CD8-positive, alpha-beta memory T cell (primary cell): ENCODE measurements at places on chromosomes 12 and 14. TPM values are rescaled to one million over a fixed set of nuclear protein-coding genes. Genes with fewer than 3 reads are reported as not detected.

GRCh38 chr12:4809449-4810218 is 89.4 kb downstream of the GALNT8 start:
- DNase-seq, result no peak

GRCh38 chr12:107355612-107356011 is 262.3 kb upstream of the CRY1 start:
- no peak for DNase-seq

- DNase-seq, result no peak
Measured at GRCh38 chr14:103569408-103569807, 6.6 kb downstream of the COA8 start.

GRCh38 chr12:93002293-93003054 is 73.4 kb upstream of the EEA1 start:
- no peak for DNase-seq

DNA sequence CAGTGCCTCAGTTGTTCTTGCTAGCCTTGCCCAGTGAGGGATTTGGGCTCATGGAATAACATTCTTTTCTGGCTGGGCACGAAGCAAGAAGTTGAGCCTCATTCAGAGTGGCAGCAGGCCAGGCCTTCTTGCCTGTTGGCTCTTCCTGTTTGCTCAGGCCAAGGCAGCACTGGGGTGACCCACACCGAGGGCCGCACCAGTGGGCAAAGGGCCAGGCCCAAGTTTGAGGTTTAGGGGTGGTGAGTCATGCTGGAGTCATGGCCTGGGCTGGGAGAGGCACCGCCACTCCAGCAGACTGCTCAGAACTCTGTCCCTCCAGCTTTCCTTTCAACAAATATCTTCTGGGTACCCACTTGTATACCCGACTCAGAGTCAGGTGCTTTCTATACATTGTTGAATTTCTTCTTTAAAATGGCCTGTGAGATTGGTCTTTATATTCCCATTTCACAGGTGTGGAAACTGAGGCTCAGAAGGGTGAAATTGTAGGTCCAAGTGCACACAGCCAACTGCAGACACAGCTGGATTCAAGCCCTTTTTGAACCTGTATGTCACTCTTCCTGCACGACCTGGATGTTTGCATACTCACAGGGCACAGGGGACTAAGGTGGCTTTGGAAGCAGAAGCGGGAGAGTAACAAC is 279.4 kb downstream of the FOXN3 start:
- DNase-seq, result no peak

DNA sequence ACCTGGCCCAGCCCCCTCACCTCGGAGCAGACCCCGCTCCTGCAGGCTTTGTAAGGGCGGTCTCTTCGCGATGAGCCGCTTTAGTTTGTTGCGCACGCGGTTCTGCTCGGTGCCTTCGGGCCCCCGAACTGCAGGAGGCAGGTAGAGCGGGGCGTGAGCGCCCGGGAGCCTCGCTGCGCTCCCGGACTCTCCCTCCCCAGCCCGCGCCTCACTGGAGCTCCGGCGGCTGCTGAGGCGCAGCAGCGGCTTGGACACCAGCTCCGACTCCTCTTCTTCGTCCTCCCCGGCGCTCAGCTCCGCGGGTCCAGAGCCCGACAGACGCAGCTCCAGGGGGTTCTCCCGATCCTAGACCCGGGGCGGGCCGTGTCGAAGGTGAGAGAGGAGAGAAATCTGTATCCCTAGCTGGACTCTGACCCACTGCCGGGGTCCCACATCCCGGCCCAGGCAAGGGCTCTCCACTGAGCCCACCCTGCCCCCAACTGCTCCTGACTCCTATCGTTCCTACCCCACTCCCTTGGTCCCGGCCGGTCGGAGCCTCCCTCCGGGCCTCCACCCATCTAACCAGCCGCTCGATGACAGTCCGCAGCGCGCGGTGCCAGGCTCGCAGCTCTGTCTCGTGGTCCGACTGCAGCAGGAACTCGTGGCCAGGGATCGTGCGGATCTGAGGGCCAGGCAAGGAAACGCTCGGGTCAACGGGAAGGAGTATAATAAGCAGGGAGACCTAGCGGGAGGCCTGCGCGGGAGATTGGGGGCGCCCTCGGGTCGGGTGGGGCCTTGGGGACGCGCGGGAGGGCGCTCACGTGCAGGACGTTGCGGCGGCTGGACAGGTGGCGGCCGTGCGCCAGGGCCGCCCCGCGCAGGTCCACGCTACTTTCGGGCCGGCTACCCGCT is 4.2 kb downstream of the ARHGAP9 start:
- DNase-seq, result no peak

GRCh38 chr14:94412671-94413638 is 24.6 kb upstream of the SERPINA1 start:
- DNase-seq, result no peak

DNA sequence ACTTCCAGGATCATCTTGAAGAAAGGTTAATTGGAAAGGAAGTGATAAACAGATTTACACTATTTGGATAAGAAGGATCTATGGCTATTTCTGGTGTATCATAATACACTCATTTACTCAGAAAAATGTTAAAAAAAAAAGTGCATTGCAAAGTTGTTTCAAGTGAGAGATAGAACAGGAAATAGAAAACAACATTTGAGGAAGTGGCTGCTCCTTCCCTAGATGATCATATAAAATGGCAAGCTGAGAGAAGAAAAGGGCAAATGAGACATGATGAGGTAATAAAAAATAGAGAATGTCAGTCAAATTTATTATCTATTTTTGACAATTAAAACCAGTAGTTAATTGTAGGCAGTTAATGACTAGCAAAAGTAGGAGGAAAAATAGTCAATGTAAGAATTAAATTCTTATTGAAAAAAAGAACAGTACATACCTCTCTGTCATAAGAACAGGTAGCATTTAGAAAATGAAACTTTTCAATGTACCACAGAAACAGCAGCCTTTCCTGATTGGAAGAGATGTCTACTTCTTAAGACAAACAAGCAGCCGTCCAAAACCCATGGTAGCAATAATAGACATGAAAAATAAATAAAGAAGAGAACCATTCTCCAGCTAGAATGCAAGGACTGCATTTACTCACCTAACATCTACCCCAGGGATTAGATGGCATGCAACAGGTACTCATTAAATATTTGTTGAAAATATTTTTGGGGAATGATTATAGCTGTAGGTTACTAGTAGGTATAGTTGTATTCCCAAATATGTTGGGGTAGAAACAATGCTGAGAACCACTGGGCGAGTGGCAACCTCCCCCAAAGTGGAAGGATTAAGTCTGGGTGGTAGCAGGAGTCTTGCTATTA is 63.9 kb upstream of the GRIP1 start:
- no peak for DNase-seq

- DNase-seq, result no peak
Measured at GRCh38 chr12:124668602-124669001, 101.2 kb upstream of the NCOR2 start.

DNA sequence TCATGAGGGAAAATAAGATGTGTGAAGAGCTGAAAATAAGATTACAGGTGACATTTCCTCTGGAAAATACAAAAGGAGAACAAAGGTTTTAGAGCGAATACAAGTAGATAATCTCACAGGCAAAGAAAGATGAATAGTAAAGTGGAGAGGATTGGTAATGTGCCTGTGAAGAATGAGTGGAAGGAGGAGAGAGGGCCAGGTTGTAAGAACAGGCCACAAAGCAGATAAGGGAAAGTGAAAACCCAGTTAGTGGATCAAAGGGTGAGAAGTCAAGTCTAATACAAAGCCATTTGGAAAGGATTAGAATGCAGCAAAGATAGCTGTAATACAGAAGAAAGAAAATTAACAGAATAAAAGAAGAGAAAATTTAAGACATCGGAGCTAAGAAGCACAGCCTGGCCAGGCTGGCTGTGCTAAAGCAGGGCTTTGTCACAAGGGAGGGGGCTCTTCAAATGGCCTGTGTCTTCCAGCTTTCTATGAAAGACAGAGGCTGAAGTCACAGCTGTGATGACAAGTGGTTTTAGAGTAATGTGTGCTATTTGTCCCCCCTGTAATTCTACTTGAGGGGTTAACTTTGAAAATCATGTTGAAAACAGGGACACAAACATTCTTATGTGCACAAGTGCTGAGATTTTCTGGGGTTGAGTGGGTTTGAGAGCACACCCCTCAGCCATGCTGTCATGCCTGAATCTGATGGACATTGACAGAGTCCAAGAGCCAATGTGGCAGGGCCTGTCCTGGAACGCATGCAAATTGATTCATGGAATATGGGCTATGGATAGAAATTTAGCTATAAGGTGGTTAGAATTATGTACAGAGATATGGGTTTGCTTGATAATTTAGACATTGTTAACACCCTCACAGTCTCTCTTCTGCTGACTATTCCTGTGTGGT is 344.5 kb upstream of the NAV3 start:
- no peak for DNase-seq

DNA sequence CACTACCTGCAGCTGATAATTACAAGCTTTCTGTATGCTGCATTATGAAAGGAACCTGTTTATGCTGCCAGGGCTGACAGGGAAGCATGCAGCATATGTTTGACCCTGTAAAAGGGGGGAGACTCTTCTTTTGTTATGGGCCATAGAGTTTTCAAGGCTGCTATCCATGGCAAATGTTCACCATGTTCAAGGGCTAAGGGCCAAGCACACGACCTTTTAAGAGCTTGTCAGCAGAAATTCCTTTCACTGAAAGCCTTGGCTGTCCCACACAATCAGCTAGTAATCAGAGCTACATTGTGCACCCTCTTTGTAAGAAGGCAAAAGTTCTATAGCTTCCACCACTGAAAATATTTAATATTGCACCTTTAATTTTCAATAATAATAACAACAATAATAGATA is 74.2 kb upstream of the MBIP start:
- no peak for DNase-seq

DNA sequence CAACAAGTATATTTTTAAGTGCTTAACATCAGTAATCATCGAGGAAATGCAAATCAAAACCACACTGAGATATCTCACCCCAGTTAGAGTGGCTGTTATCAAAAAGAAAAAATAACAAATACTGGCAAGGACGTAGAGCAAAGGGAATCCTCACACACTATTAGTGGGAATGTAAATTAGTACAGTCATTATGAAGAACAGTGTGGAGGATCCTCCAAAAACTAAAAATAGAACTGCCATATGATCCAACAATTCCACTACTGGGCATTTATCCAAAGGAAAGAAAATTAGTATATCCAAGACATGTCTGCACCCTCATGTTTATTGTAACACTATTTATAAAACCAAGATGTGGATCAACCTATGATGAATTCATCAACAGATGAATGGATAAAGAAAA is 149.0 kb upstream of the PWP1 start:
- no peak for DNase-seq

GRCh38 chr12:22700106-22700505 is 75.1 kb downstream of the ETNK1 start:
- DNase-seq, result no peak

DNA sequence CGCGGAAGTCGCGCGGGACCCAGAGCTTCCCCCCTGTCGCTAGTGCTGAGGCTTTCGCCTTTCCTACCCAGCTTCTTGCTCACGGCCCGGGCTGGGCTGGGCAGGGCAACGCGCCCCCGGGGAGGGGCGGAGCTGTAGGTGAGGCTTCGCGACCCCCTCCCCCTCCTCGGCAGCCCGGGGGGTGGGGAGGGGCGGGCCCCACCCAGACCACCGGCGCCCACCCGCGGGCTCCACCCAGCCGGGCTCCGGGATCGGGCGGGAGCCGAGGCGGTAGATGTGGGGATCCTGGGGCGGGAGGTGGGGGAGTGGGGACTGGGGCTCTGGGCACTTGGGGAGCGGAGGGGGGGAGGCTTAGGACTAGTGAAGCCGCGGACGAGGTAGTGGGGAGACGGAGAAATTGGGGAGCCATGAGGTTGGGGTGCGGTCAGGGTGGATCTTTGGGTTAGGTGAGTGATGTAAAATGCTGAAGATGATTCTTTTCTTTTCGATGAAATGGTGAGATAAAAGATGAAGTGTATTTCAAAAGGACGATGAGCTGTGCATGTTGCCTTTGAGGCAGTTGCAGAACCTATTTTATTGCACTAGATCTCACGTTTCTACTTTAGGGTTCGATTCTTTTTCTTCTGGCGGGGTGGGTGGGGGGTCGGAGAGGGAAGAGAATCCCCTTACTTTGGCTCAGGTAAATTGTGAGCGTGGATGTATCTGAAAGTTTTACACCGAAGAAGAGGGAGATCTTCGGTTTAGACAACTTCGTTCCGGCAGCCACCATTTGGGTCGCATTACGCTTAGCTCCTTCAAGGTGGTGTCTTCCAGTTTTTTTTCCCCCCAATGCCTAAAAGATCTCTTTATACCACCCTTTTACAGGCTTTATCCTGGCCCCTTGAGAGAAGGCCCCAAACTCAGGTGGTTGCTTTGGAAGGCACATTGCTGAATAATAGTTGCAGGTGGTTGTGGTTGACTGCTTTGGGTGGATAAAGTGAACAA is 619 bp downstream of the ERC1 start:
- no peak for DNase-seq

- no peak for DNase-seq
Measured at GRCh38 chr12:83827860-83828259, 1084.7 kb downstream of the SLC6A15 start.

GRCh38 chr14:101499080-101499479 is 62.2 kb upstream of the DIO3 start:
- no peak for DNase-seq

GRCh38 chr12:122352394-122352793 is 70.1 kb downstream of the CLIP1 start:
- DNase-seq, result no peak

DNA sequence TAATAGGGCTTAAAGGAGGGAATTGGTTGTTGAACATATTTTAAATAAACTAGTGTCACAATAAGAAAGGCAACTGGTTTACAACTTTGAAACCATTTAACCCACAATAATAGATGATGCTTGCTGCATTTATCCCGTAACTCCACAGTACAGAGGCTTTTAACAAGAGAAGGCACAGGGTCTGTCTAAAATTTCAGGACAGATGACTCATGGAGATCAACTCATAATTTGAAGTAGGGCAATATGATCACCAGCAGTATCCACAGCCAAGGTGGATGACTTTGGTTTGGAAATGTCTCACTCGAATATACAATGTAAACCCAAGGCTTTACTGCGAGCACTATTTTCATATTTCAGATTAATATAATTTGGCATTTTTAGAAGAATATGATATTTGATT is 340.2 kb downstream of the LRIG3 start:
- DNase-seq, result no peak

- no peak for DNase-seq
Measured at GRCh38 chr14:103103461-103104388, 9.2 kb downstream of the EXOC3L4 start.

The SERPINA5 gene
- not detected for total RNA-seq

The TAS2R43 gene
- not detected for total RNA-seq

The ANO2 gene
- total RNA-seq, result not detected

The CLEC6A gene
- not detected for total RNA-seq

The SYNE2 gene
- 45.2 TPM for total RNA-seq

The PLA2G1B gene
- total RNA-seq, result not detected

The ART4 gene
- total RNA-seq, result not detected

The REM2 gene
- 0.33 TPM for total RNA-seq

The LBHD2 gene
- not detected for total RNA-seq

The IL25 gene
- not detected for total RNA-seq
